ENCODE measurements at places on chromosomes 4 and X.

DNA sequence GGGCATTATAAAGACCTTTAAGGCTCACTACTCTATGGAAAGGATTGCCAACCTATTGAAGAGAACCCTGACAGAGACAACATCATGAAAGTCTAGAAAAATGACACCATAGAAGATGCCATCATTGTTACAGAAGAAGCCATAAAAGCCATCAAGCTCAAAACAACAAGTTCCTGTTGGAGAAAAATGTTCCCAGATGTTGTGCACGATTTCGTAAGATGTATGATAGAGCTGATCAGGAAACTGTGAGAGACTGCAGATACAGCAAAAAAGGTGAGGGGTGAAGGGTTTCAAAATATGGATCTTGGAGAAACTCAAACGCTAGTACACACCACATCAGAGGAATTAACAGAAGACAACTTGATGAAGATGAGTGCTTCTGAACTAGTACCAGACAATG, 53.3 kb downstream of the WDFY3 start:
- no peak for DNase-seq

DNA sequence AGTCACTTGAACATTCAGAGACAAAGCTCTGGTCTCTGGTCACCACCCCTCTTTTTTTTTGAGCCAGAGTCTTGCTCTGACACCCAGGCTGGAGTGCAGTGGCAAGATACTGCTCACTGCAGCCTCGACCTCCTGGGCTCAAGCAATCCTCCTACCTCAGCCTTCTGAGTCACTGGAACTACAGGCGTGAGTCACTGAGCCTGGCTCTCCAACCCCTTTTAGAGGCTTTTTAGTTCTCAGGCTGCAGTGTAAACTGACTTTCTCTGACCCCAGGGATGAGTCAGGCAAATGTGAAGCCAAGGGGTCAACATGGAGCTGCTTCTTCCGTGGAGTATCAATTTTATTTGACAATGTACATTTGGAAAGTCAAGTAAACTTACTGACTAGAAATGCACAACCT, 229.2 kb downstream of the PTTG2 start:
- DNase-seq: no peak

DNA sequence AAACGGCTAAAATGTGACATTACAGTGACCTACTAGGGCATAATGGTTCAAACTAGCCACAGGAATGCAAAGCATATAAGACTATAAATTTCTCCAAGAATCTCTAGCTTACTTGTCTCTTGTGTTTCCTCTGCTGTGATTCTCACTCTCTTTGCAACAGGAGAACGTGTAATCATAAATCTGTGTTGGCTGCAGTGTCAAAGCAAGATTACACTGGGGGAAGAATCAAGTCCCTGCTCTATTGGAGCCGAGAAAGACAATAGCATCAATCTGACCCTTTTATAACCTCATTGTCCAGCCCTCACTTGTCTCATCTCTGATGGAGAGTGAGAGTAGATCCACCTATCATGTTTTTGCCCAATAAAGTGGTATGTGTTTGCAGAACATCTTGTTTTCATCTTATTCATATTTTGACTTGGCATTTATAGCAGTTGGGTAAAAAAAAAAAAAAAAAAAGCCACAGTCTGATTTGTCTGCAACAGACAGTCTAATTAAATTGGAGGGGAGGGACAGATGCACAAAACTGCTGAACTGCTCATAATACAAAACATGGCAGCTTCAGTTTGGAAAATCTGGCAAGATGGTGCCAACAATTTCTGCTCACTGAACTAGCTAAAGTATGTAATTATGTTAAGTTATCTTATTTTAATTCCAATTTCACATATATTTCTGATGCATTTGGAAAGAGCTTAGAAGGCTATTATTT, 165.0 kb upstream of the GABRA2 start:
- DNase-seq: no peak

- DNase-seq: peak; percentile 30
Observed at GRCh38 chr4:168585168-168586091, 88.6 kb downstream of the PALLD start.

DNA sequence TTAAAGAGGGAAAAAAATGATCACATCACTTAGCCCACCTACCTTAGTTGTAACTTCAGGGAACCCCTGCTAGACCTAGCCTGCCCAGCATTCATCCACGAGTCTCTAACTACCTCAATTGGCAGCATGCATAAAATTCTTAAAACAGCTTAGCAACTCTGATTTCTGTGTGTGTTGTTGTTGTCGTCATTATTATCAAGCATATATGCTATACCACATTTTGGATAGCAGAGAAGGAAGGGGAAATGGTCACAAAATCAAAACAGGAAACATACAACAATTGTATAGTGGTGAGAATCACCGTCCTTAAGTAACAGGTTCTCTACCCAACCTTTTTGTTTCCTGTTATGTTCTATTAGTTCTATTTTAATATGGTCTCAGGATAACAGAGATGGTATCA, 2.7 kb upstream of the ACOT9 start:
- DNase-seq: no peak

GRCh38 chr4:82948647-82949204, 48.2 kb downstream of the THAP9 start:
- DNase-seq: no peak

GRCh38 chrX:73830489-73831414, 267.8 kb downstream of the CHIC1 start:
- no peak for DNase-seq

DNA sequence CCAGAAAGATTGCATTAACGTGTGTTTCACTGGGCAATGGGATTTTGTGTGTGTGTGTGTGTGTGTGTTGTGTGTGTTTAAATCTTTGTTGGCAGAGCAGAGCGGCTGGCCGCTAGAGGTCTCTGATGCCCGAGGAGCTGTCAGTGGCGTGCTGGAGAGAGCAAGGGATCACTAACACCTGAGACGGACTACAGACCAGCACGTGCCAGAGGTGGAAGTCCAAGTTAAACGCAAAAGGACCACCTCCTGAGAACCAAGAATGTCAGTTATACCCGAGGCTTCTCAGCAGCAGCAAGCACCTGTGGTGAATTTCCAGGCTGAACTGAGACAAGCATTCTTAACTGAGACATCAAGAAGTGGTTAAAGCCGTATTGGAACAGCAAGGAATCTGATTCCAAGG, 9.0 kb upstream of the SLC25A14 start:
- DNase-seq: peak; percentile 62

DNA sequence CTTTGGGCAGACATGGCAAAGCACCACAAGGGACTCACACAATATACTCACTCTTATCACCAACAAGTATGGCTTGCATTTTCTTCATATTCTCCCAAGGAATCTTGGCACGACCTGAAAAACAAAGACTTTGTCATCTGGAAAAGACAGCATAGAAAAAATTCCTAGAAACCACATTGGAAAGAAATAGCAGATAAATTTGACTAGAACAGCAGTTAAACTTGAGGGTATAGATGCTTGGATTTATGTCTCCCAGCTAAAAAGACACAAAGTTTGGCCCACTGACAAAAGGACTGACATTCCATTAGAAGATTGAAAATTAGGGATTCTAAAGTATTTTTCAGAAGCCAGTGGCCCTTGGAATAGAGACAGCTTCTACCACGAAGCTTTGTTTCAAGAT, 6.9 kb upstream of the VEGFC start:
- DNase-seq: no peak

GRCh38 chr4:129883996-129884395, 788.0 kb downstream of the C4orf33 start:
- no peak for DNase-seq

- no peak for DNase-seq
Observed at GRCh38 chr4:43048570-43048969, 156.1 kb downstream of the GRXCR1 start.

DNA sequence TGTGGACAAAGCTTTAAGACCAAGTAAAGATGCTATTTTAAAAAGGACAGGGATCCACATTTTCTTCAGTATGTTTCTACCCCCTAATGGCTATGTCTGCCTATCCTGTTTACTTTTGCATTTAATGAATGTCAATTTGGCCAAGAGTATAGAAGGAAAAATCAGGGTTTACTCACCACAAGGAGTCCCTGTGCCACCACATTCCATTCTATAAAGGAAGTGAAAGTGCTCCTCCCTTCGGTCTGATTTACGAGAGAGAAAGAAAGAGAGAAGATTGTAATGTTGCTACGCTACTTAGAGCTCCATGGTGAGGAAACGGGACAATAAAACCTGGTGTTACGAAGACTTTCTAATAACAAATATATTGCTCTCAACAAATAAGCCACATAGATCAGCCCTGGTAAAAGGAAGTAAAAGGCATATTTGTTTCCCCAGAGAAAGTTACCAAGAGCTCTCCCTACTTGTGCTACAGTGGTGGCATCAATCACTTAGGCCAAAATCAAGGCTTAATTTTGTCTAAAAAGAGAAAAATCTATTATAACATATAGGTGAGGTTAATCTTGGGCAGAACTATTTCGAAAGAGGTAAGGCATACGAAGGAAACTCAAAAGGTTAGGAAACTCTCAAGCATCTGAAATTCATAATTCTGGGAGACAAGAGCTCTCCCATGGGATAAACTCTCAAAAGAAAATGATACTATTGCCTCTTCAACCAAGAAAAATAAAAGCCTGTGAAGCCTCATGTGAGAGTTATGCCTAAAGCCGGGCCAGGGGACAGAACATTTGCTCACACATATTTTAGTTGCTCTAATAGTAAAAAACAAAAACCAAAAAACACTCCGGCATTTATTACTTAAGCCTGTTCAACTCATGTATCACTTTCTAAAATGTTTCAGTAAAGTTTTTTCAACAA, 29.5 kb downstream of the TAPT1 start:
- no peak for DNase-seq

- DNase-seq: no peak
Observed at GRCh38 chr4:184510401-184510800, 36.1 kb upstream of the IRF2 start.

GRCh38 chr4:40303751-40304150, 31.4 kb upstream of the CHRNA9 start:
- DNase-seq: no peak

DNA sequence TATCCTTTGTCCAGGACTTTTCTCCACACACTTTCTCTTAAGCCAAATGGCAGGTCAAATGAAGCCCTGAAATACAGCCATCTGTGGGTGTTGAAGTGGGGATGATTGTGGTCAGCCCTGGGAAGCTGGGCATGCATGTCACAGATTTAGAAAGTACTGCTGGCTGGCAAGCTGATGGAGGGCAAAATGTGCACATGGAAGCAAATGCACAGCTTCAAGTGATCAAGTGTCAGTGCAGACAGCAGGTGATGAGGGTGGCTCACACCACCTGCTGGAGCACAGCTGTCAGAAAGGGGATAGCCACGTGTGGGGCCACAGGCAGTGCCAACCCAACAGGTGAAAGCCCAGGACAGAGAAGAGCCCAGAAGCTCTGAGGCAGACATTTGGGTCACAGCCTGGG, 40.3 kb upstream of the ATXN3L start:
- peak; percentile 70 for DNase-seq

- no peak for DNase-seq
Observed at GRCh38 chr4:66876946-66877345, 668.4 kb downstream of the CENPC start.

DNA sequence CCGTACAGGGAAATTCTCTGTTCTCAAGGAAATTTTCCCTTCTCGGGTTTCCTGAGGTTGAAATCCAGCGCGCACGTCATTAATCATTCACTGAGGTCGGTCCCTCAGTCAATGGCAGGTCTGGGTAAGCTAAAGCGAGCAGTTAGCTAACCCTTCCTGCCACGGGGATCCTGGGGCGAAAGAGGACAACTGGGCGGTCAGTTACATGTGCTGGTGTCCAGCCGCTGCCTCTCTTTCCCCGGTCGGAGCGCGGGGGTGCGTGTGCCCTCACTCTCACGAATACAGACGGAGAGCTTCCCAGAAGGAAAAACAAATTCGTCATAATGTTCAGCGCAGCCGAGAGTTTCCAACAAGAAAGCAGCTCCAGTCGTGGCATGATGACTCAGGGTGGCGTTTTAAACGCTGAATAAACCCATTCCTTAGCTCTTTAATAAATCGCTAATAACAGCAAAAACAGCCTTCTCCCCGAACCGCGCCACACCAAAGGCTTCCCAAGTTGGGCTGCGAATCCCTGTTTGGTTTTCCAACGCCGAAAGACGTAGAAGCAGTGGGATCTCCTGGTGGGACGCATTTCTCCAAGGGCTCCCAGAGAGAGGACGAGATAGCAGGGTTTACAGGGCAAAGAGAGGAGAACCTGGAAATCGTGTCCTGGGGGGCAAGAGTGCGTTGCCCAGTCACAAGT, 752 bp upstream of the FGF5 start:
- peak; percentile 14 for DNase-seq

- DNase-seq: no peak
Observed at GRCh38 chr4:38523054-38523453, 140.9 kb upstream of the KLF3 start.

DNA sequence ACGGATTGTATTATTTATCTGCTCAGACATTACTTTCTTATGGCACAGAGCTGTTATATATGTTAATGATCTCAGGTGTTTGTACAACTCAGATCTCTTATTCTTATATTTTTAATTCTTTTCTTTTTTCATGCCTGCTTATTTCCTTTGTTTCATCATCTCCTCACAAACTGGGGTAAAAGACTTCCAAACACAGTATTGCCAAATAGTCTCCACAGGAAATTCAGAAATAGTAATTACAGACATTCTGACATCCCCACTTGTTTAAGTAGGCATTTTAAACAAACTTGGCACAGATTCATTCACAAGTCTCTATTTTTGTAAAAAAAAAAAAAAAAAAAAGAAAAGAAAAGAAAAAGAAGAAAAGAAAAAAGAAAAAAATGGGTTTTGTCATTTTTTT, 129.7 kb upstream of the USP38 start:
- DNase-seq: no peak

GRCh38 chrX:9786798-9787635, 788 bp downstream of the SHROOM2 start:
- no peak for DNase-seq

DNA sequence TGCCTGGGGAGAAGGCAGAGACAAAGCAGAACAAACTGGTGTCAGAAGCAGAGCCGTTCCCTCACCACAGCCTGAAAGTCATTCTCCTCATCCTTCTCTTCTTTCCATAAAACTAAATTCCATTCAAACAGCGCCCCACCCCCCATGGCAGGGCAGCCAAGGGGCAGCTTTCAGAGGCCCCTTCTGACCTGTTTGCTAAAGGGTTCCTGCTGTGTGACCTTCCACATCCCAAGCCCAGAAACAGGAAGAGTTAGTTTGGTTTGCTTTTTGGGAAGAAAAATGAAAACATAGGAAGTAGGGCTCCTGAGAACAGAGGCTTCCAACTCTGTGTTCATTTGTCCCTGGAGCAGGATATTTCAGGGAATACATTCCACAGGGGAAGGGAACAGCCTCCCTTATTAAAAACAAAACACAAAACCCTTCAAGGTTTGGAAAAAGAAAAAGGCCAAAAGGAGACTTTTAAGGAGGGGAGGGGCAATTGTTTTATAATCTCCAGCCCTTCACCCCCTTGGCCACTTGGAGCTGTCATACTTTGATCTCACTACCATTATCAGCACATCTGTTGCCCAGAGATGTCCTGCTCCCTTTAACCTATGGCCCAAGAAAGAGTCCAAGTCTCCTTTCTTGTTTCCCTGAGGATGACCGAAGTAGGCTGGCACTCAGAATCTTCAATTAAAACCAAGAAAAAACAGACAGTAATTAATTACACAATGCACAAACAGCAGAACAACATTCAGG, 25.3 kb downstream of the STARD8 start:
- DNase-seq: no peak

Measured in SHP77 (cell line).